ENCODE measurements at places on chromosomes 1 and 21.

DNA sequence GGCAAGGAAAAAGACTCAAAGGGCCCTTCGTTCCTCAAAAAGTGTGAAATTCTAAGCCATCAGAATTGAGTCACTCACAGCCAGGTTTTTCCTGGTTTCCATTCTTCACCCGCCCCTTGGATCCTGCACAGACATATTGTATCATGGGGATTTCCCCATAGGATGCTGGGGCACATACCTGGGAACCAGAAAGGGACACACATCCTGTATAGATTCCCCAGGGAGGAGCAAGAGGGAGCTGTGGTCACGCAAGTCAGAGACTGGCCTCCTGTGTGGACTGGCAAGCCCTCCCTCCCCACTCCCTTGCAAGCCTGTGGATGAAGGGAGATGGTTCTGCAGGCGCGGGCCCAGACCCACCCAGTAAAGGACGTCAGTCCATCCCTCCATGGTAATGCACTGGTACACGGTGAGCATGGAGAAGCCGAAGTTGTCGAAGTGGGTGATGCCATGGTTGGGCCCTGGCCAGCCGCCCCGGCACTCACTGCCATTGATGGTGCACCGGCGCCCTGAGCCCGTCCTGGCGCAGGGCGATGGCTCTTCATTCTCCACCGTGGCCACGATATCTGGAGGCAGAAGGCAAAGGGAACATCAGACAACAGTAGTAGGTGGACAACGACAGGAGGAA, 23.2 kb downstream of the CACNA1S start:
- no peak for DNase-seq

- DNase-seq, result no peak
Measured at GRCh38 chr21:17513214-17514123, 626 bp downstream of the CXADR start.

DNA sequence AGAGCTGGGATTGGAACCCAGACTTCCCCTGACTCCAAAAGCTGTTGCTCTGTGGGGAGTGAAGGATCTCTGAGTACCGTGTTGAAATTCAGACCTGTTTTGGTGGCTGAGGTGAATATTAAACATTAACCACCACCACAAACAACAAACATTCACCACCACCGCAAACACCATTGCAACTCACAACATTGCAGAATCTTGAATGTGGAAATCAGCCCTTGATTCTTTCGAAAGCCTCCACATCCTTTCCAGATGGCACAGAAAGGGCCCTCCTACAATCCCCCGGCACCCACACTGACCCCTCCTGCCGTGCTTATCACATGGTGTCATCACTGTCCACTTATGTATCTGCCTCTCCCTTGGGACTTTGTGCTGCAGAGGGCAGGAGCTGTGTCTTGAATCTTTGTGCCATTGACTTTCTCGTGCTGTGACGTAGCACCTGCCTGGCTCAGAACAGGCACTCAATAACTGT, 1.4 kb downstream of the CDA start:
- DNase-seq, result no peak

DNA sequence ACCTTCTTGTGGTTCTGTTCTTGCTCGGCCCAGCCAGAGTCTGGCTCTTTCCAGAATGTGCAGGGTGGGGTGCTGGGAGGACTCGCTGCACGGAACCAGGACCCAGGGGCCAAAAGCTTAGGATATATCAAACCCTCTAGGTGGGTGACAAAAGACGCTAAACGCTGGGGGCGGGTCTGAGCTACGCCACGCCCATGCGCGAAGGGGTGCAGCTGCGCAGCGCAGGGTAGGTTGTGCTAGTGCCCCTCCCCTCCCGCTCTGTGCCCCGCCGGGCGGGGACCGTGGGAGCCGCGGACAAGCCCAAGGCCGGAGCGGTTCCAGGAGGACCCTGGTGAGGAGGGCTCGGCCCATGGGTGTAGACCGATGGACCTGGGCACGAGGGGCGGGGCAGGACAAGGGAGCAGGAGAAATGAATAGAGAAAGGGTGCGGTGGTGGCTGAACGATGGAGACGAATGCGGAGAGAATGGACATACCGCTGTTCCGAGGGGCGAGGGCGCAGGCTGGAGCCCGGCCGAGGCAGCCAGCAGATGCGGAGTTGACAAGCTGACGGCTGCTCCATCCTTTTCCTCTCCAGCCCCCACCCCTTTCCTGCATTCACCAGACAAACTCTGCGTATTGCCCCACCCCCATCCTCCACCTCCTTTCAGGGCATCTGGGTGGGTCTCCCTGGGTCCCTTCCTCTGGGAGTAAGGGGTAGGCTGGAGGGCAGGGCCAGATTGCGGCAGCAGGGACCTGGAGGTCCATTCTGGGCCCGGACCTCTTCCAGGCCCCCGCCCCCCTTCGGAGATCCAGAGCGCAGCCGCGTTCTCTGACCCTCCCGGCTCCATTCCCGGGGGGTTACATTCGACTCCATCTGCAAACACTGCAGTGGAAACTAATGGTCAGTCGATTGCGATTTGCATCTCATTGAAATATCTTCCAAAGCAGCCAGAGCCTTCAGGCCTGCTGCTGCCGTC, at the start of gene RUSC1:
Gene RUSC1, plus strand, starts transcription at position 234 of the 957 bp plus-strand sequence. CDS start 880 bp downstream, outside the sequence.
- peak; percentile 46 for DNase-seq

GRCh38 chr1:61013946-61014667, 68.3 kb upstream of the NFIA start:
- DNase-seq, result no peak

GRCh38 chr1:7745783-7746182, 25.3 kb upstream of the VAMP3 start:
- no peak for DNase-seq

DNA sequence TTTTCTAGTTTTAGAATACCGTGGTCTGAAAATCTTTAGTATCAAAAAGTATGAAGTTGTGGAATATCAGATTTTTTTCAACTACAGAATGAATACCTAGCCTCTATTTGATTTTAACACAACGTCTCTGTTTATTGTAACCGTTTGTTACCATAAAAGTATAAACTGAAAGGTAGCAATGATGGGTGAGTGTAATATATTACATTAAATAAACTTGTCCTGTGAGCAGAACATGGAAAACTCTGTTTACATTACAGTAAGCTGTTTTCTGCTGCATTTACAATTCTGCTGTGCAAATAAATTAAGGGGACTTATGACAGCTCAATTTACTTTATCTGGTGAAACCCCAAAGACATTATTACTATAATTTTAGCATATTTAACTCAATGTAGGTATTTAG, 62.5 kb downstream of the CHRM3 start:
- DNase-seq, result no peak

DNA sequence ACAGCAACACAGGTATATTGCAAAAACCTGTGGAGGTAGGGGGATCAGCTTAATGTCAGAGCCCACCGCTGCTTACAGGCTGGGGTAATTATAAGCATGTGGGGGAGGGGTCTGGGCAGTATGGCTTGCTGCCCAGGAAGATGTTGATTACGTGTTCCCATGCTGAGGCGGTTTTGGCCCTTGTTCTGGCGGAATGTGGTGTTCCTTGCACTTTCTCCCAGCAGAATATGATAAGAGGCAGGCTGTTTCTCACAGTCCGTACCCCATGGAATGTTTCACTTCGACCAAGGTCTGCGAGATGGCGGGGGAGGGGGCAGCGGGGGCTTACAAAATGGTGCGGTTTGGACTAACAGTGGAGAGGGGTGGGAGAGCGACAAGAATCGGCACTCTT, 9.8 kb upstream of the HPCAL4 start:
- no peak for DNase-seq

GRCh38 chr1:226827458-226827857, 43.0 kb upstream of the PSEN2 start:
- DNase-seq, result no peak

DNA sequence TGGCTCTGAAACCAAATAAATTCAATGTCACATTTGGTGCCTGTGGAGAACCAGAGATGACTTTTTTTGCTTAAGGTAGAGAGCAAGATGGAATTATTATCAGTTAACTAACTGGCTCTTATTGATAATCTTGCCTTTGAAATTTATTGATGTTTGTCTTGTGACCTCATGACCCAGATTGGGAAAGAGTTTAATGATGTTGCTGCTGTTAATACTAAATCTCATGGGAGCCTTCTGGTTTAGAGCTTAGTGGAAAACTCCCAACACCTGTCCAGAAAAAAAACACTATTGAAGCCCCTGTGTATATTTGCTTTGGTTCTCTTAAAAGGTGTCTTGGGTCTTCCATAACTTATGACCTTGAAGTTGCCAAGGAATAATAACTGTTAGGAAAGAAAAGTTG, 9.9 kb downstream of the CHTOP start:
- no peak for DNase-seq

GRCh38 chr1:116722016-116722838, 32.0 kb upstream of the CD2 start:
- DNase-seq, result no peak

DNA sequence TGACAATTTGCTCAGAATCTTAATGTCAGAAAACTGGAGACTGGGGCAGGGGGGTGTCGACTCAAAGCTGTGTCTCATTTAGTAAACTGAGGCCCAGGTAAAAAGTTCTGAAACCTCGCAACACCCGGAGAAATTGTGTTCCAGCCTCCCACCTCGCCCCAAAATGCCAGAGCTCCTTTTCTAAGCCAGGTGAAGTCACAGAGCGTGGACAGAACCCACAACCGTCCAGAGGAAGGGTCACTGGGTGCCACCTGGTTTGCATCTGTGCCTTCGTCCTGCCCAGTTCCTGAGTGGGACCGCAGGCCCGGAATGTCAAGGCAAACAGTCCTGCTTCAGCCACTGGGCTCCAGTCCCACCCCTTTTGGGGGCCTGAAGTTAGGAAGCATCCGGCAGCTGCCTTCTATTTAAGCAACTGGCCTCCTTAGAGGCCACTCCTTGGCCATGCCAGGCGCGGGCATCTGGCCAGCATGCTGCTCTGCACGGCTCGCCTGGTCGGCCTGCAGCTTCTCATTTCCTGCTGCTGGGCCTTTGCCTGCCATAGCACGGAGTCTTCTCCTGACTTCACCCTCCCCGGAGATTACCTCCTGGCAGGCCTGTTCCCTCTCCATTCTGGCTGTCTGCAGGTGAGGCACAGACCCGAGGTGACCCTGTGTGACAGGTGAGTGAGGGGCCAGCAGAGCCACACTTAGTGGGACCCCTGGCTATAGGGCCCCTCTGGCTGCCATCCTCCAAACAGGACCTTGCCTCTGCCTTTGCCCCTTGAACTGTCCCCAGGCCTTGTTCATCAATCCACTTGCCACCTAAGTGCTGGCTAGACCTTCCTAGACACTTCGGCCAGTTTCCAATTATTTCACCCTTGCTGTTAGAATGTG, at the start of gene TAS1R1:
Gene TAS1R1, plus strand, starts transcription at position 401 of the 872 bp plus-strand sequence. Its CDS starts 67 bp downstream, at position 468.
- no peak for DNase-seq

DNA sequence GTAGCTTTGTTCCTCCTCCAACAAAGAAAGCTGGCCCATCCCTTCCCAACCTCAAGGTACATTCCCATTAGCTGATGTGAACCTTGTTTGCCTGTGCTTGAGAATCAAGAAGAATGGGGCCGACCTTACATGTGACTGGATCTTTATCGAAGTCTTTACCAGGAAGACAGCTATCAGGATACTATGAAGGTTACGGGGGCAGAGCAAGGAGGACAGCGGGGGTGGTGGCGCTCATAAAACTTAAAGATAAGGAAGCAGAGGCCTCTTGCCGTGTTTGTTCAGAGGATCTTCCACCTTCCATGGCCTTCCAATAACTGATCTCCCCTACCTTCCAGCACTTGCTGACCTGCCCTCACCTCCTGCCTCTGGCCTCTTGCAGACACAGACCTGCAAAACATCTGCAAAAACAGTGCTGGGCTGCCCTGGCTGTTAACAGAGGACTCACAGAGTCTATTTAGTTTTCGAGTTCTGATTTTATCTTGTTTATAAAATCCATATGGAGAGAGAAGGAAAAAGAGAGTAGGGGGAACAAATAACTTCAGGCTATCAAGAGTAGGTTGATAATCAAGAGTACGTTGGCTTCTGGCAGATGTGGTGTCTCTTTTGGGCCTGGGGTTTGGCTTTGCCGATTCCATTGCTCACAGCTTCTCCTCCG, 198.0 kb downstream of the HUNK start:
- no peak for DNase-seq
